ENCODE measurements at places on chromosomes 3 and 15.

GRCh38 chr15:79408041-79408440, 24.1 kb upstream of the MINAR1 start:
- DNase-seq: no peak

- DNase-seq: no peak
Observed at GRCh38 chr3:119580067-119580760, 922 bp downstream of the ADPRH start.

GRCh38 chr3:134312873-134313846, 61.1 kb downstream of the AMOTL2 start:
- DNase-seq: no peak

DNA sequence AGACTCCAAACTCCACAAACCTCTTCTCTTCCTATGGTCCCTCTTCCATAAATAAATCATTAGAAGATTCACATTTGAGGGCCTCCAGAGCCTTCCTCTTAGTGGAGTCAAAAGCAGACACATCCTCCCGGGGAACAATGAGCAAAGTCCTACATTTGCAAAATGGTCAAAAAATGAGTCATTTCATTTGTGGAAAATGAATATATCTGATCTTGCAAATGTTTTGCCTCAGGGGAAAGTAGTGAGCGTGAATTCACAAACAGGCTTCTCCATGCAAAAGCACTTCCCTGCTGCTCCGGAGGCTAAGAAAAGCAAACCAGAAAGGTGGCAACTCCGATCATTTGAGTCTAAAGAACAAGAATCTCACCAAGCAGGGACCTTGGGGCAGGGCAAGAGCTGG, 86.7 kb upstream of the IQSEC1 start:
- no peak for DNase-seq

DNA sequence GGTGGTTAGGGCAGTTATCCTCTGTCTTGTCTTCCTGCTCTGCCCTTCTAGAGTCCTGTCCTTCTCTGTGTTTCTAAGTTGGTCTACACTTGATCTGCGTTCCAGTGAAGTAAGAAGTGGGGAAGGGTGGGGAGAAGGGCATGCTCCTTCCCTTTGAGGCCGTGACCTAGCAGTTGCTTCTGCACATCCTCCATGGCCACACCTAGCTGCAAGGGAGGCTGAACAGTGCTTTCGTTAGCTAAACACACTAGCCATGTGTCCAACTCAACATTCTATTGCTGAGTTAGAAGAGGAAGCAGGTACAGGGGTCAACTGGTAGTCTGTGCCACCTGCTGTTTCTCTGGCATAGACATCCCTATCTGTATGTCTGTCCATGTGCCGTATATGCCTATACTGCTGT, 94.5 kb downstream of the LARS2 start:
- DNase-seq: no peak

All from activated naive CD4-positive, alpha-beta T cell (primary cell).